Fibroblast of skin of abdomen (primary cell): ENCODE measurements at places on chromosomes 5 and 9.

DNA sequence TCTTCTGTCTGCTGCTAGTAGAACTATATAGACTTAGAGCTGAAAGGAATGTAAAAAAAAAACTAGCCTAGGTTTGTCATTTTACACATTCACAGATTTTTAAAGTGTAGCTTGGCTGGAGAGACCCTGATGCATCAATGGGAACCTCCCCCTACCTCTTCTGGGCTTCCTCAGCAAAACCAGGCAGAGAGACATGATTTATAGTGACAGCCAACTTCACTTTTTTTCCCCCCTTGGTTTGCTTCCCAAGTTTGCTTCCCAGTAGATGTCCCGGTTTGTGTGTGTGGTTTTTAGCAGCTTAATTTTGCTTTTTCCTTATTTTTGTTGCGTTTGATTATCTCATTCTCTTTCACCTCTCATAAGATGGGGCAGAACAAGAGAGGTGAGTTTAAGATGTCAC, 1.8 kb downstream of the OTULIN start:
- DNase-seq = no peak

DNA sequence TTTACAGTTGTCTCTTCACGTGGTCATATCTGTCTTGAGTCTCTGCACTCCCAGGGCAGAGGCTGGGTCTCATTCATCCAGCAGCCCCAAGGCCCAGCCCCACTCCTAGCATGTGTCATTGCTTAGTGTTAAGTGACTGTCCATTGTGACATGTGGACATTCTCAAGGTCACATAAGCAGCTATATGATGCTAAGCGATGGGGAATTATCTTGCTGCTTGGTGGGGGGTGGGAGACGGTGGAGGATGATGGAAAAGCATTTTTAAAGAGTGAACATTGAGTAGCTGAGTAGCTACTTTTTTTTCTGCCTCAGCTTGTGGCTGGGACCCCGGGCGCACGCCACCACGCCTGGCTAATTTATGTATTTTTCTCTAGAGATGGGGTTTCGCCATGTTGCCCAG, at the start of gene C9orf153:
TSS of gene C9orf153 (minus strand) at position 101 of the 400 bp plus-strand sequence. CDS start 30,054 bp downstream, outside the sequence.
- DNase-seq = no peak

GRCh38 chr5:59097116-59097515, 514.2 kb downstream of the RAB3C start:
- DNase-seq = peak; percentile 63

- DNase-seq = no peak
Measured at GRCh38 chr5:39815711-39816110, 390.9 kb upstream of the DAB2 start.

DNA sequence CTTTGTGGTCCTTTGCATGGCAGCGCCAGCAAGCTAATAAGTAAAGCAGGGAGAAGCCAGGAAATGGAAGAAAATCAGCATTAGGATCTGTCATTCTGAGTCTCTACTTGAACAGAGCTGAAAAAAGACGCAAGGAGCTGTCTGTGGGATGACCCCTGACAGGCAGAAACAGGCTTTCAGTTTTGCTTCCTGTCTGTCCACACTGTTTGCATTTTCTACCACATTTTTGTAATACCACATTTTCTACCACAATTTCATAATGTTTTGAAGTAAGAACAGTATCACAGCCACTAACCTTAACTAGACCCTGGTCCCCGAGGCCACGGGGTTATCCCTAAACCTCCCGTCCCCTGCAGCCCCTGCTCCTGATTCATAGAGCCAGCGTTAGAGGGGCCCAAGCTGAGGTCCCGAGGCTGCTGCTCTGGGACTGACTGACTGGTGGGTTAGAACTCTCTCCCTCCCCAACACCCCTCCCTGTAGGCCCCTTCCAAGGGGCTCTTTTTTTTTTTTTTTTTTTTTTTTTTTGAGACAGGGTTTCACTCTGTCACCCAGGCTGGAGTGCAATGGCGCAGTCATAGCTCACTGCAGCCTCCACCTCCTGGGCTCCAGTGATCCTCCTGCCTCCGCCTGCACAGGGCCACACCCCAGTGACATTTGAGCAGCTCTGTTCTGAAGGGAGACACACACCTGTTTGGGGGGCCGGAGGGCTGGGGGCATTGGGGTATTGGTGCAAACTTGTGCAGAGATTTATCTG, 4.0 kb upstream of the CLIC3 start:
- DNase-seq = peak; percentile 63

GRCh38 chr5:58860680-58861079, 277.8 kb downstream of the RAB3C start:
- DNase-seq = no peak

GRCh38 chr9:130382096-130382495, 62.7 kb upstream of the ASS1 start:
- no peak for DNase-seq

DNA sequence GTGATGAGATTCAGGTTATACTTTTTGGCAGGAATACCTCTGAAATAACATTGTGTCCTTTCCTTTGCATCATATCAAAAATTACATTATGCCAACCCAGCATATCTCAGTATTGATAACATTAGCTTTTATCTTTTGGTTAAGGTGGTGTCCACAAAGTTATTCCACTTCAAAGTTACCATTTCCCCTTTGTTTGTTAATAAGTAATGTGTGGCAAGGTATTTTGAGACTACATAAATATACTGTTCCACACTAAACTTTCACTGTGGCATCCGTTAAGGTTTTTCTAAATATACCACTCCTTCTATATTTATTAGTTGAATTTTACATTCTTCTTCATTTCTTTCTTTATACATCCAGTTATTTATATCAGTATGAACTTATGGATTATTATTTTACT, 14.1 kb upstream of the ARHGEF37 start:
- DNase-seq = no peak
